Bronchial epithelial cell (primary cell): ENCODE measurements at places on chromosomes 16 and 17. TPM values are rescaled to one million over a fixed set of nuclear protein-coding genes. Genes with fewer than 3 reads are reported as not detected.

The ATXN2L gene
- 27.4 and 35.7 TPM in 2 replicates for total RNA-seq

The JUP gene
- 227 and 407 TPM in 2 replicates for total RNA-seq

The ST6GALNAC2 gene
- 38.4 and 64.4 TPM in 2 replicates for total RNA-seq

The MAPK8IP3 gene
- 24.5 and 28.7 TPM in 2 replicates for total RNA-seq

The MYO1C gene
- total RNA-seq, result 80.3 and 90.5 TPM in 2 replicates

The AANAT gene
- total RNA-seq, result not detected in 2 replicates

The GRAPL gene
- not detected in 2 replicates for total RNA-seq

The FAM234A gene
- total RNA-seq, result 11.3 and 39.3 TPM in 2 replicates

The SPATA22 gene
- not detected in 2 replicates for total RNA-seq

The CLEC18B gene
- 0.79 and 1.4 TPM in 2 replicates for total RNA-seq

The CDH11 gene
- 23.8 and 82.1 TPM in 2 replicates for total RNA-seq

The CDH8 gene
- 1.8 and 2.6 TPM in 2 replicates for total RNA-seq

The ESRP2 gene
- total RNA-seq, result 49.0 and 95.2 TPM in 2 replicates

The KRTAP4-5 gene
- total RNA-seq, result not detected in 2 replicates

The RNU2-1 gene
- not detected in 2 replicates for total RNA-seq

The FZD2 gene
- under 0.01 and 0.13 TPM in 2 replicates for total RNA-seq

The DPEP3 gene
- not detected in 2 replicates for total RNA-seq

The SLC9A5 gene
- 0.26 TPM in 2 replicates for total RNA-seq

The HSBP1 gene
- total RNA-seq, result 20.0 and 152 TPM in 2 replicates

The GAS7 gene
- 1.1 and 1.7 TPM in 2 replicates for total RNA-seq

The HOXB13 gene
- not detected in 2 replicates for total RNA-seq

The MAP2K6 gene
- total RNA-seq, result 0.13 and 0.26 TPM in 2 replicates

The RCVRN gene
- total RNA-seq, result not detected in 2 replicates

The ZNF785 gene
- 4.4 and 5.3 TPM in 2 replicates for total RNA-seq

The MLKL gene
- 2.7 and 6.3 TPM in 2 replicates for total RNA-seq

The FAM83G gene
- total RNA-seq, result 28.4 and 35.5 TPM in 2 replicates

The IGF2BP1 gene
- not detected in 2 replicates for total RNA-seq

The ZNF276 gene
- 12.9 and 15.5 TPM in 2 replicates for total RNA-seq

The ABCC11 gene
- total RNA-seq, result 0.13 and 0.26 TPM in 2 replicates

The TM4SF5 gene
- total RNA-seq, result not detected in 2 replicates

The AMFR gene
- total RNA-seq, result 224 and 319 TPM in 2 replicates

The CLEC16A gene
- 13.8 and 15.8 TPM in 2 replicates for total RNA-seq

The GDPD1 gene
- 1.6 and 2.6 TPM in 2 replicates for total RNA-seq
